ENCODE measurements at places on chromosomes 11 and 22.

DNA sequence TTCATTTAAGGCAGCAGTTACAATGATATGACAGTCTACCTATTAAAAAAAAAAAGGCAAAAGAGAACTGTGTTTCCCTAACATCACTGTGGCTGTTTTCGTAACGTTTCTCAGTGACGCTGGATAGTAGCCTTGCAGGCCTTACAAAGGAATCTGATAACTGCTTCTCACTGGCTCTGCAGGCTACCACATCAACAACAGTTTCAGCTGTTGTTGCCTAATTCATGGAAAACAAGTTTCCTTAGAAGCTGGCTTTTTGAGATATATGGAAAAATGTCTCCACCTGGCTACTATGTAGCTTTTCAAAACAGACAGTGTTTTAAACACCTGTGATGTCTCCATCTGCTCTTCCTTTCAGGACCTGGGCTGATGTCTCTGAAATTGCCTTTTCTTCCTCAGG is 3.8 kb downstream of the OR51V1 start:
- no peak for DNase-seq

- DNase-seq = no peak
Measured at GRCh38 chr22:26585104-26585790, 4.7 kb downstream of the TPST2 start.

- DNase-seq = no peak
Measured at GRCh38 chr11:126162306-126163030, 49.0 kb downstream of the RPUSD4 start.

GRCh38 chr11:15119826-15120225 is 5.1 kb downstream of the INSC start:
- DNase-seq = no peak

DNA sequence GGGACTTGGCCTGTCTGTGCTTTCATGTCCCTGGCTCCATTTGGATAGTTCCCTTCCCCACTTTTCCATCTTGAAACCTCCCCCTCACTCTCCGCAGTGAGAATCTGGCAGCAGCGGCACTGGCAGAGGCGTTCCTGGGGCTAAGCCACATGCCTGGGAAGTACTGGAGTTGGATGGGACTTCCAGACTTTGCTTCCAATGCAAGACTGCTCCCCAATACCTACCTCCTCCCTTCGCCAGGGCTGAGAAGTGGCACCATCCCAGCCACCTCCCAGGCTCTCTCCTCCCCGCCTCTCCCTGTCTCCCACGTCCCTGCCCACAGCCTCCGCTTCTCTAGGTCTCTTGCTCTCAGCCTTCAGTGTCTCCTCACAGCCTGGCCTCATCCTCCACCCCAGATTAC is 16.6 kb downstream of the TST start:
- no peak for DNase-seq

DNA sequence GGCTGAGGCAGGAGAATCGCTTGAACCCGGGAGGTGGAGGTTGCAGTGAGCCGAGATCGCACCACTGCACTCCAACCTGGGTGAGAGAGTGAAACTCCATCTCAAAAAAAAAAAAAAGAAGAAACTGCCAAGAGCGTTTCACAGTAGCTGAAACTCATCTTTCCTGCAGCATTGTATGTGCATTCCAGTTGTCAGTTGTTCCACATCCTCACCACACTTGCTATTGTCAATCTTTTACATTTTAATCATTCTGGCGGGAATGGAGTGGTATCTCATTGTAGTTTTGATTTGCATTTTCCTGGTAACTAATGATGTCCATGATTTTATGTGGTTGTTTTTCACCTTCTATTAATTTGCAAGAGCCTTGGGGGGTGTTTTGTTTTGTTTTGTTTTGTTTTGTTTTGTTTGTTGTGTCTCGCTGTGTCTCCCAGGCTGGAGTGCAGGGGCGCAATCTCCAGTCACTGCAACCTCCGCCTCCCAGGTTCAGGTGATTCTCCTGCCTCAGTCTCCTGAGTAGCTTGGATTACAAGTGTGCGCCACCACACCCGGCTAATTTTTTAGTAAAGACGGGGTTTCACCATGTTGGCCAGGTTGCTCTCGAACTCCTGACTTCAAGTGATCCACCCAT is 8.1 kb upstream of the GNB1L start:
- DNase-seq = no peak

DNA sequence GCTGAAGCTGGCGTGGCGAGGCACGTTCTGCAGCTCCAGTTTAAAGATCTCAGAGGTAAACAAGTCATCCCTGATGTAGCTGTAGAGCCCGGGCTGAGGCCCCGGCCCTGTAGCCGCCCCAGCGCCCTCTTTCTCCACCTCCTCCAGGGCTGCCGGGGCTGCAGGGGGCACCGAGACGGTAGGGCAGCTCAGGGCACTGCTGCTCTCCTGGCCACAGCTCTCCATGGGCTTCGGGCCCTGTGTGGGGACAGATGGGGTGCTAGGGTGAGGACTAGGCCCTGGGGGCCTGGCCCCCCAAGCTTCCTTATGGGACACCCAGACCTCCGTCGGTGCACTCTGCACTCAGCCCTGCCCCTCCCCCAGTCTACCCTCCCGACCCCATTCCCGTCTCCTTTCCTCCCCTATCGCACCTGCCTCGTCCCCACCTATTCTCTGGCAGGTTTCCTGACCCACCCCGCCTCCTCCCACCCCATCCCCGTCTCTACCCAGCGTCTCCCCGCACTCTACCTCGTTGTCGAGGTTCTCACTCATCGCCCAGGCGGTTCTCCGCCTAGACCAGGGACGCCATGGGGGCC is 559 bp downstream of the RANBP1 start:
- no peak for DNase-seq

Measured in activated CD8-positive, alpha-beta memory T cell treated with anti-CD3 and anti-CD28 coated beads, Interleukin-2, amount 50 U/mL, for 48 hours (primary cell).